ENCODE measurements at places on chromosomes 5 and 9.

DNA sequence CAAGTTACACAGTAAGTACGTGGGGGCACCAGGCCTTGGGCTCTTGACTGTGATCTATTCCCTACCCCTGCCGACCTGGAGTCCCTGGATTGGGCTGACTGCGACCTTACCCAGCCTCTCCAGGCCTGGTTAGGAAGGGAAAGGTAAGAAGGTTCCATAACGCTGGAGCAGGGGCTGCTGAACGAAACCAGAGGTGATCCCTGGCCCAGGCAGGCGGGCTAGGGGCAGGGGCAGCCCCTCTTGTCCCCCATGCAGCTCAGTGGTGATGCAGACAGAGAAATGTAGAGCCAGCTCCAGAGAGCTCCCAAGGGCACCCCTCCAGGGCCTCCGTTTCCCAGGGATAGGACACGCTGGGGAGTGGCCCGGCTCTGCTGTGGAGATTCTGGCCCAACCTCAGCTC, 14.1 kb downstream of the PRRX2 start:
- DNase-seq = no peak

DNA sequence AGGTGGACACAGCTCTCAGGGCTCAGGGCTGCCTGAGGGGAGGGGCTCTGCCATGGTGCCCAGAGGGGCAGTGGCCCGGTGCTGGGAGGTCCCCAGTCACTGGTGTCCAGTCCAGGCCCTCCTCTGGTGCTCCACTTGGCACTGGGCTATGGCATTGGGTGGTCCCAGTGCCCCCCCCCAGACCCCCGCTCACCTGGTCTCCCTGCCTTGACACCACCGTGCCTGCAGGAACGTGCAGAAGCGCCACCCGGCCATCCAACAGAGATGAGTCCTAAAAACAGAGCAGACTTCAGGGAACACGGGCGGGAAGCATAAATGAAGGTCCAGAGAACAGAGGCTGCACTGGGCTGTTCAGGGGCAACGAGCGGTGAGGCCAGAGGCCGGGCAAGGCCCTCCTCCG, 42.3 kb upstream of the NSMF start:
- no peak for DNase-seq

GRCh38 chr9:6055216-6055615, 39.8 kb upstream of the RANBP6 start:
- peak; percentile 81 for DNase-seq

DNA sequence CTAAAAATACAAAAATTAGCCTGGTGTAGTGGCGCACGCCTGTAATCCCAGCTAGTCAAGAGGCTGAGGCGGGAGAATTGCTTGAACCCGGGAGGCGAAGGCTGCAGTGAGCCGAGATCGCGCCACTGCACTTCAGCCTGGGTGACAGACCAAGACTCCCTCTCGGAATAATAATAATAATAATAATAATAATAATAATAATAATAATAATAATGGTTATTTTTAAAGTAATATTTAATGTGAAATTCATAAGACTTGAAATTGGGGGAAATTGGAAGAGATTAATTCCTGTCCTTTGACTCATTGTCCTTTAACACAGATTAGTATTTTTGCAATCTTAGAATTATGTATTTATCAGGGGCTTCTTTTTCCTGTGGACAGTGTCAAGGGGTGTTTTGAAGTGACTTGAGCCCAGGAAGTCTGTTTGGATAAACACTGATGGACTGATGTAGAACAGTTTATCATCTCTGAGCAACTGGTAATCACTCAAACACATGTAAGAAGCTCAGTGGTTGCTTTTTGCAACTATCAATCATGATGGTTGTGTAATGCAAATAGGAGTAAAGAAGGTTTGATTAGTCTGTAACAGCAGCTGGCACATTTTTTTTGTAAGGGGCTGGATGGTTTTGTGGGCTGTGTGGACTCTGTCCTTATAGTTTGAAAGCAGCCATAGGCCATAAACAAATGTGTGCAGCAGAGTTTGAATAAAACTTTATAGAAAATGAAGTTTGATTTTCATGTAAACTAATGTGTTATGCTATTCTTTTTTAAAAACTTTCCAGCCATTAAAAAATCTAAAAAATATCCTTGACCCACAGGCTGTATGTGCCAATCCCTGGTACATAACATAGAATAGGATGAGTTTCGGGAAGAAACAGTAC, 93.5 kb downstream of the F2RL2 start:
- DNase-seq = no peak

GRCh38 chr9:126000731-126001580, 253.8 kb downstream of the PBX3 start:
- no peak for DNase-seq

DNA sequence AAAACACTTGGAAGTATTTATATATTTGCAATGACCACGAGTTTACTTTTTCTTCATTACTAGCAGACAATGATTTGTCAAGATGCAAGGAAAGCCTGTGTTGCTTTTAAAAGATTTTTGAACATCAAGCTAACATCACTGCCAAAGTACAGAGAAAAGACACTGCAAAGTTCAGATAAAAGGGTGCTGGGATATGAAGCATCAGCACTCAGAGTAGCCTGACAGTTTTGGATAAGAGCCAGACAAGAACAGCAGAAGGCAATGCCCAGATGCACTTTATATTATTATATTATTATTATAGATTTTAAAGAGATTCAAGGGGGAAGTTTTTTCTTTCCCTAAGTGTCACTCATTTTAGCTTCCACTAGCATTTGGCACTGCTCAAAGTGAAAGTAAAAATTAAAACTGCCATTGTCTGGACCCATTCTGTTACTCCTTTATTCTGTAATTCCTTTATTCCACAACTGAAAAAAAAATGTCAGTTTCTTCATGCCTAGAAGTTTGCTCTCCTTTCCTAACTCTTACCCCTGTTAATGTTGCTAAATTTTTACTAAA, 240.6 kb downstream of the EFNA5 start:
- peak; percentile 49 for DNase-seq

Data from LHCN-M2 (cell line).